T47D (cell line): ENCODE measurements at places on chromosomes 12 and 14.

DNA sequence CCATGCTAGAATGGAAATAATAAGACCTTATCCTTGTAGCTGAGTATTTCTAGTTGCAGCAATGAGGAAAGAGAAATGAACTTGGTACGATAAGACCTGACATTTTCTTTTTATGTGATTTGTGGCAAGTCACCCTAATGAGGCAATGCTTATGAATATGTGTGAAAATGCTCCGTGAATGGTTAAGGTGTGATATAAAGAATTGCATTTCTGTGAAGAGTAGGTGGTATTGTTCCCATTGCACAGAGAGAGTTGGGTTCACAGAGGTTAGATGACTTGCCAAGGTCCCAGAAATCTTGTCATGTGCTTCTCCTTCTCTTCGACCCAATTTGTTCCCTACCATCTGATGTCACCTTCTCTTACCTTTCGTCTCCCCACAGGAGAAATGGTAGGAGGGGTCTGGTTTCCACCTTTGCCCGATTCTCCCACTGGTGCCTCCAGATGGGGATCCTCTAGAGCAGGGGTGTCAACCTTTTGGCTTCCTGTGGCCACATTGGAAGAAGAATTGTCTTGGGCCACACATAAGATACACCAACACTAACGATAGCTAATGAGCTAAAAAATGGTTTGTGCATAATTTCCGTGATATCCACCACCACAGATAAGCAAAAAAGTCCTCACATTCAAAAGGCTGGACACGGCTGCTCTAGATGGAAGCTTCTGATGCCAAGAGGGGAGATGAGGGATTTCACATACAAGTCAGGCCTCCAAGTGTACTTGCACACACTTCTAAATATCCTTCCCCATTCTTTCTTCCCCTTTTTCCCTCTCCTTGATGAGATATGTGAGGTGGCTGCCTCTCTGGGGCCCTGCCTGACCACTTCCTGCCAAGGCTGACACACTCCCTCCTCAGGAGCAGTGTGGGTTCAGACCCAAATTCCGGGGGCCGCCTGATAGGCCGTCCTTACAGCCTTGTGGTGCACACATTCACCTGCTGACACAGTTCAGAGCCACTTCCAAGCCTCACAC lies 96.1 kb downstream of the PLXNC1 start:
- no peak for DNase-seq

DNA sequence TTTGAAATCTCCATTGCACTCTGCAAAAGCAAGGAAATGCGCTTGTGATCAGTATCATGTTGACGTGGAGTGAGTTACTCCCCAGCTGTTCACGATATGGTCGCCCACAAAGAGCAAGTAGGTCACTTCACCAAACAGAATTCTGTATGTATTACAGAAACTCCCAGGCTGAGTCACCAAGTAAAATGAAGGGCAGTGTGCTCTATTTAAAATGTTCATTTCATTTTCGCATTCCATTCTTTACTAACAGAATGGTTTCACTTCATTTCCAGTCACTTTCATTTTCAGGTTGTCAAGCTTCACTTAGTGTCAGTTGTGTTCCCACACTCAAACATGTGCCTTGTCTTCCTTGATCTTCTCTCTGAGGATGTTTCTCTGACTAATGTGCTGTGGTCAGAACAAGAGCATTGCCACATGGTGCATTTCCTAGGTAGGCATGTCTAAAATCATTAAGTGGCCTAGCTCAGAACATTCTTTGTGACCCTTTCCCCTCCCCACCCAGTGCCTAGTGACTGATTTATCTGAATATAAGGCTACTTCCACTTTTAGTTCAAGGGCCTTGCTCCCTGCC lies 391.2 kb downstream of the RAD51B start:
- DNase-seq = no peak

- no peak for DNase-seq
These were observed 249.0 kb downstream of the CACNA1C start for GRCh38 chr12:2301531-2302461.

- DNase-seq = peak; percentile 13
These were observed 193.8 kb downstream of the TMTC2 start for GRCh38 chr12:82880442-82880901.

DNA sequence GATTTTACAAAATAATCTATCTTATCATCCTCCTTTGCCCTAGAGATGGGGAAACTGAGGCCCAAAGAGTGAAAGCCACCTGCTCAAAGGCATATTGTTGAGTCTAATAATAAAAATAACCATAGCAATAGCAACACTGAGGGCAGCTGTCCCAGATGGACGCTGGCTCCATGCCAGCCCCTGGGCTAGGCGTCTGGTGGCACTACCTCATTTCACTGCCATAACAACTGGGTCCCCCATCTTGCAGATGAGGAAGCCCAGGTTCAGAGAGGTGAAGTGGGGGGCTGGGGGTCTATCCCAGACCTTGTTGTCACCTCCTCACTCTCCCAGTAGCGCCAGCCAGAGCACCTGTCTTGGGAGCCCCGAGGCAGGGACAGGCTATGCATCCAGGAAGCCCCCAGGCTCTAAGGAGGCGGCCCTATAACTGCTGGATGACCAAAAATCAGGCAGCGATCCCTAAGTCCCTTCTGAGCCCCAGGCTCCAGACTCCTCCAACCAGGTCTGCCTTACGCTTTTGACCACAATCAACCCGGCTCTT lies 12.8 kb downstream of the BDKRB2 start:
- no peak for DNase-seq

DNA sequence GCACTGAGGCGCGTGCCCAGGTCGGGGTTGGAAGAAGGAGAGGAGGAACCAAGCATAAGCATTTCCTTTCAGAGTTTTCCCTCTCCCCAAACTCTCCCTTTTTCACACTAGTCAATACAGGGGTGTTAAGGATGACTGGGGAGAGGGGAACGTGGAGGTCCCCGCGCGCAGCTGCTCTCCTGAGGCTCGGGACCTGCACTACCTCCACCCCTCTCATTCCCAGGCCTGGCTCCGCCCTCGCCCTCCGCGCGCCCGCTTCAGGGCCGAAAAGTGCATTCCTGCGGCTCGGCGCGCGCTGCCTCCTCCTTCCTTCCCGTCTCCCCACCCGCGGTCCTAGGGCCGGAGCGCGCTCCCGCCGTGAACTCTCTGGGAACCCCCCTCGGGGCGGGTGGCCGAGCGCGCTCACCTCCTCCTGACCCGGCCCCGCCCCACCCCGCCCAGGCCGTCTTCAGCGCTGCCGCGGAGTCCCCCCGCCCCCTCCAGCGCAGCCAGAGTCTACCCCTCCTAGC lies 11.3 kb downstream of the RARG start:
- peak; percentile 98 for DNase-seq

DNA sequence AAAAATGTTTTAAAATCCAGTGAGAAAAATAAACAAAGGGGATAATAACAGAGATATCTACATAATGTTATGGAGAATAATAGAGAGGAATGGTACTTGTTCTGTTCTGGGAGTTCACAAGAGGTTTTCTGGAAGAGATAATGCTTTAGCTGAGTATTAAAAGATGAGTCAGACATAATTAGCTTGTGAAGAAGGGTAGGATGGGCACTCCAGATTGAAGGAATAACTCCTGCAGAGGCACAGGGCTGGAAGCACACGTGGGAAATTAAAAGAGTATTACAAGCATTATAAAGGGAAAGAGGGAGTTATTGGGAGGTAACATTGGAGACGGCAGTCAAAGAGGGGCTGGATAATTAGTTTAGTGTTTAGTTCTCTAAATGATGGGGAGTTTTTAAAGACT lies 124.9 kb upstream of the BTG1 start:
- DNase-seq = no peak

DNA sequence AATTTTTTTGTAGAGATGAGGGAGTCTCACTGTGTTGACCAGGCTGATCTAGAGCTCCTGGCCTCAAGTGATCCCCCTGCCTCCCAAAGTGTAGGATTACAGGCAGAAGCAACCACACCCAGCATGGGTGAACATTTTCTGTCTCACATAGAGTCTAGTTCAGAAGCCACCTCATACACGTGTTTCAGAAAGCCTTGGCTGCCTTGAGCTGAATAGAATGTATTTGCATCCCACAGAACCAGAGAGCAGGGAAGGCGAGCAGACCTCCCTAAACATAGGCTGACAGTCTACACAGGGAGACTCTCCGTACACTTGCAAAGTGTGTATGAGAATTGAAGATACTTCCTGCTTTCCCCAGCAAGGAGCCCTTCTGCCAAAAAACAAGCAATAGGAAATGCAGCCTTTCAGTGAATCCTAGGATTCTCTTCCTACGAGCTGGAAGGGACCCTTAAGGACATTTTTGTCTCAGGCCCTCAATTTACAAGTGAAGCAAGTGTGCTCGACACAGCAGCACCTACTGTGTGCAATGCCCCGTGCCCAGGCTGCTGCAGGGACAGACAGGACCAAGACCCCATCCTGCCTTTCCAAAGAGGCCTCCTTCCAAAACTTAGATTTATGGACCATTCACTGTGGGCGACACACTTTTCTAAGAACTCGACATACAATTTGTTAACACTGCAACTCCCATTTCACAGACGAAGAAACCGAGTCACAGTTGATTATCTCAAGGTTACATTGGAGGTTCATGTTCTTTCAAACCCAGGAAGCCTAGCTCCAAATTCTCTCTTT lies 11.2 kb downstream of the NUAK1 start:
- no peak for DNase-seq

GRCh38 chr14:20436363-20436755 lies 393 bp upstream of the KLHL33 start:
- no peak for DNase-seq

DNA sequence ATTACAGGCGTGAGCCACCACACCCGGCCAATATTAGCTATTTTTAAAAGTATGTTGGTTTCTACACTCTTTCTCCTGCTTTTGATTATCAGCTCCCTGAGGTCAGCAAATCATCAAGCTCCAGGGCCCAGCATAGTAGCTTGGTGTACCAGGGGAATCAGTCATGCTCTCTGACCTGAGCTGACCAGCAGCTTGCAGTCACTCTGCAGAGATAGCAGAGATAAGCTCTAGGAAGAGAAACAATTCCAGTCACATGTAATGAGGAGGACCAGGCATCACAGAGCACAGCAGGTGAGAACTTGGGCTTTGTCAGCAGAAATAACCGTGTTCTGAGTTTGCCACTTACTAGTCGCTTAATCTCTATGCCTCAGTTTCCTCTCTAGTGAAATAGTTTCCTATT lies 8.5 kb downstream of the PLEKHD1 start:
- no peak for DNase-seq

DNA sequence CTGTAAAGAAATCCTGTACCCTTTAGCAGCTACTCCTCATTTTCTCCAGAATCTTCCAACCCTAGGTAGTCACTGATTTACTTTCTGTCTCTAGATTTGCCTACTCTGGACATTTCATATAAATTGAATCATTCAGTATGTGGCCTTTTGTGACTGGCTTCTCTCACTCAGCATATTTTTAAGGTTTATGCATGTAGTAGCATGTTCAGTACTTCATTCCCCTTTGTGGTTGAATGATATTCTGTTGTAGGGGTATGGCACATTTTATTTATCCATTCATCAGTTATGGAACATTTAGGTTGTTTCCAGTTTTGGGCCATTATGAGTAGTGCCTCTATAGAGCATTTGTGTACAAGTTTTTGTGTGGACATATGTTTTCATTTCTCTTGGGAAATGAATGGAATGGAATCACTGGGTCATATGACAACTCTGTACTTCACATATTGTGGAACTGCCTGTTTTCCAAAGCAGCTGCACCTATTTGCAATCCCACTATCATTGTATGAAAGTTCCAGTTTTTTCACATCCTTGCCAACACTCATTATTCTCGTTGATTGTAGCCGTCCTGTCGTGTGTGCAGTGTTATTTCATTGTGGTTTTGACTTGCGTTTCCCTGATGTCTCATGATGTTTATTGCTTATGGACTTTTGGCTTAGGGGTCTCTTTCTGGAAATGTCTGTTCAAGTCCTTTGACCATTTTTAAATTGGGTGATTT lies 57.2 kb downstream of the ATF7IP start:
- no peak for DNase-seq

DNA sequence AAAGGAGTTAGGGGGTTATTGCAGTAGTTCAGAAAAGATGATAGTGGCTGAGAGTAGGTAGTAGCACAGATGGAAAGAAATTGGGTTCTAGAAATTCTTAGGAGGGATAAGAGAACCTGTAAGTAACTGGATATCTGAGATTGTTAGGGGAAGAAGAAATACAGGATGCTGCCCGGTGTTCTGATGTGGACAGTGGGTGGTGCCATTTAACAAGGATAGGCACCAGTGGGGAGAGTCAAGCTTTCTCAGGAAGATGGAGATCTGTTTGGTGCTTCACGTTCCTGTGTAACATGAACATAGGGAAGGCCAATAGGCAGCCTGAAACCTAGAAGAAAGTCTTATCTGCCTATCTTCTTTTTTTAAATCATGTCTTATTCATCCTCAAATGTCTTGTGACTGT lies 245.9 kb downstream of the NPAS3 start:
- DNase-seq = peak; percentile 33

- DNase-seq = no peak
These were observed 9.9 kb downstream of the GPRC5A start for GRCh38 chr12:12901158-12901791.

DNA sequence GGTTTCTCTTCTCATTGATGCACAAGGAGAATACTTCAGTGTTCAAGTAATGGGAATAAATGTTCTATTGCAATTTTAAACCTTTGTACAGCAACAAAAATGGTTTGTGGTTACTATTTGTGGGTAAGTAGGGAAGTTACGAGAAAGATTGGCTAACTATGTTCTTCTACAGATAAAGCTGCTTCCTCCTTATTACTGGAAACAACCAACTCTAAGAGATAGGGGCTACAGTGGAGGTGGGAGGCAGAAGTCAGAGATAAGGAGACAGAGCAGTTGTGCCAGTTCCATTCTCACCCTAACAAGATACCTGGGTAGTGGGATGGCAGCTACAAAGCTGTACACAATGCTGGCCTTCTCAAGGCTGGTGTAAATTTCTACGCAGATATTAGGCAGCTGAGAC lies 16.2 kb downstream of the NOXRED1 start:
- no peak for DNase-seq

- no peak for DNase-seq
These were observed 123.9 kb downstream of the PRMT8 start for GRCh38 chr12:3614806-3615466.

GRCh38 chr12:79451978-79452377 lies 238.8 kb downstream of the PAWR start:
- peak; percentile 45 for DNase-seq

- no peak for DNase-seq
These were observed 504.7 kb downstream of the LRFN5 start for GRCh38 chr14:42111355-42111754.

- no peak for DNase-seq
These were observed 39.8 kb downstream of the GALNT9 start for GRCh38 chr12:132289356-132290202.

- no peak for DNase-seq
These were observed 78.7 kb downstream of the FZD10 start for GRCh38 chr12:130240831-130241590.

- DNase-seq = peak; percentile 2
These were observed 118.0 kb downstream of the KICS2 start for GRCh38 chr12:64103825-64104740.

DNA sequence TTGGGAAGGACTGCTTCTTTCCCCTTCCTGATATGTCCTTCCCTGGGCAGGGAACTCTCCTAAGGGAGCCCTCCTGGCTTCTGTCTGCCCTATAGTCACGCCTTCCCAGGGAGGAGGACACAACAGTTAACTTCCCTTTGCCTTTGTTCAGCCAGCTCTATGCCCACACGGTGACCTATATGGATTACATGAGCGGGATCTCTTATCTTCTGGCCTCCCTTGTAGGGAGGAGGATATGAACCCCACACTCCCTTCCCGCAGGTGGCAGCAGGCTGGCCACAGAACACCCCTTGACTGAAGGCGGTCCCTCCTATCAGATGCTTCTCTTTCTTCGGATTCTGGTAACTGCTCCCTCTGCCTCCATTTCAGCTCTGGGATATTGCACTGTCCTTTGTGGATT lies 135.6 kb upstream of the MAX start:
- DNase-seq = no peak

- peak; percentile 78 for DNase-seq
These were observed 33.6 kb upstream of the HNF1A start for GRCh38 chr12:120944645-120945217.

- DNase-seq = no peak
These were observed 256.3 kb upstream of the CLEC14A start for GRCh38 chr14:38512236-38512635.
